ENCODE measurements at places on chromosomes 2 and 18.

DNA sequence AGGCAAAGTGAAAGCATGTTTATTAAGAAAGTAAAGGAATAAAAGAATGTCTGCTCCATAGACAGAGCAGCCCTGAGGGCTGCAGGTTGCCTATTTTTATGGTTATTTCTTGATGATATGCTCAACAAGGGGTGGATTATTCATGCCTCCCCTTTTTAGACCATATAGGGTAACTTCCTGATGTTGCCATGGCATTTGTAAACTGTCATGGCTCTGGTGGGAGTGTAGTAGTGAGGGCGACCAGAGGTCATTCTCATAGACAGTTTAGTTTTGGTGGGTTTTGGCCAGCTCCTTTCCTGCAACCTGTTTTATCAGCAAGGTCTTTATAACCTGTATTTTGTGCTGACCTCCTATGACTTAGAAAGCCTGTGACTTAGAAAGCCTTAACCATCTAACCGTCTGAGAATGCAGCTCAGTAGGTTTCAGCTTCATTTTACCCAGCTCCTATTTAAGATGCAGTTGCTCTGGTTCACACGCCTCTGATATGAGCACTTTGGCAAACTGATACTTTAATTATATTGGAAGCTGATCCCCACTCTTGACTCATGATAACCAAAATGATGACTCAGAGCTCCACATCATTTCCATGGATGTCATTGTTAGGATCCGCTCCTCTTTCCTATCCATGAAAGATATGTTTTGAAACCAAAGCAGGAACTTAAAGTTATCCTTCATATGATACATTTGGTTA is 14.5 kb upstream of the ERMN start:
- DNase-seq: no peak

GRCh38 chr2:173957517-173957916 is 7.7 kb downstream of the SP3 start:
- DNase-seq: no peak

GRCh38 chr2:88329815-88330603 is 122.5 kb downstream of the FOXI3 start:
- peak; percentile 94 for DNase-seq

GRCh38 chr2:44075541-44075940 is 79.8 kb upstream of the LRPPRC start:
- DNase-seq: peak; percentile 25

- peak; percentile 33 for DNase-seq
These were observed 175.7 kb upstream of the RND3 start for GRCh38 chr2:150663143-150663542.

GRCh38 chr2:186551323-186552050 is 38.4 kb upstream of the ITGAV start:
- DNase-seq: no peak

- no peak for DNase-seq
These were observed 78.1 kb upstream of the TTC39C start for GRCh38 chr18:23936381-23936958.

DNA sequence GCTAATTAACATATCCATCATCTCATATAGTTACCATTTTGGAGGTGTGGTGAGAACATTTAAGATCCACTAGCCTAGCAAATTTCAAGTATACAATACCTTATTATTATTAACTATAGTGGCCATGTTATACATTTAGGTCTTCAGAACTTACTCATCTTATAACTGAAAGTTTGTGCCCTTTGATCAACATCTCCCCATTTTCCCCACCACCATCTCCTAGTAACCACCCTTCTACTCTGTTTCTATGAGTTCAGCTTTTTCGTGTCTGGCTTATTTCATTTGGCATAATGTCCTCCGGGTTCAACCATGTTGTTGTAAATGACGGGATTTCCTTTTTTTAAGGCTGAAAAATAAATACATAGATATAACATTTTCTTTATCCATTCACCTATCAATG is 15.9 kb downstream of the NEURL3 start:
- DNase-seq: no peak

DNA sequence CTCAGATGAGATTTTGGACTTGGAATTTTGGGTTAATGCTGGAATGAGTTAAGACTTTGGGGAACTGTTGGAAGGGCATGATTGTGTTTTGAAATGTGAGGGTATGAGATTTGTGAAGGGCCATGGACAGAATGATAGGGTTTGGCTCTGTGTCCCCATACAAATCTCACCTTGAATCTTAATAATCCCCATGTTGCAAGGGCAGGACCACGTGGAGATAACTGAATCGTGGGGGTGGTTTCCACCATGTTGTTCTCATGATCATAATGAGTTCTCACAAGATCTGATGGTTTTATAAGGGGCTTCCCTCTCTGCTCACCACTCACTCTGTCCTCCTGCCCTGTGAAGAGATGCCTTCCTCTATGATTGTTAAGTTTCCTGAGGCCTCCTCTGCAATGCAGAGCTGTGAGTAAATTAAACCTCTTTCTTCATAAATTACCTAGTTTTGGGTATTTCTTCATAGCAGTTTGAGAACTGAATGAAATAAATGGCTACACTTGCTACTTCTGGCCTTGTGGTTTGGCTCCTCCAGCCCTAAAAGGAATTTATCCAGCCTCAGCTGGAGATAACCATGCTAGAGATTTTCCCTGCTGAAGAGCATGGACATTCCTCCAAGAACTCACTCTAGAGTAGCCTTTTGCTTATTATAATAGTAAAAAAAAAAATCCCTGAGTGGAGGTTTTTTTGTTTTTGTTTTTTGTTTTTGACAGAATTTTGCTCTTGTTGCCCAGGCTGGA is 144.3 kb upstream of the TFPI start:
- DNase-seq: no peak

DNA sequence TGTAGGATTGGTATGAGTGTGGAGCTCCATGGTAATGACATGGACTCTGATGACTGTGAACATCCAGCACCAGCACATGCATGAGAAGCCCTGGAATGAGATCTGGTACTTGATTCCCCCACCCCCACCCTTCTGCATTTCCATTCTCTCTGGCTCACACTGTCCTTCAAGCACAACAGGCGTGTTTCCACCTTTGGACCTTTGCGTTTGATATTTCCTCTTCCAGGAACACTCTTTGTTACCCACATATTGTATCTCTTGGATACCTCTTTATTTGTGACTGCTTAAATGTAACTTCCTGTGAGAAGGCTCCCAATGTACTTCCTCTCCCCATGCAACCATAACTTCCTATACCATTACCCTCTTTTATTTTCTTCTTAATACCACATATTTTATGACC is 263.8 kb downstream of the HNMT start:
- no peak for DNase-seq

DNA sequence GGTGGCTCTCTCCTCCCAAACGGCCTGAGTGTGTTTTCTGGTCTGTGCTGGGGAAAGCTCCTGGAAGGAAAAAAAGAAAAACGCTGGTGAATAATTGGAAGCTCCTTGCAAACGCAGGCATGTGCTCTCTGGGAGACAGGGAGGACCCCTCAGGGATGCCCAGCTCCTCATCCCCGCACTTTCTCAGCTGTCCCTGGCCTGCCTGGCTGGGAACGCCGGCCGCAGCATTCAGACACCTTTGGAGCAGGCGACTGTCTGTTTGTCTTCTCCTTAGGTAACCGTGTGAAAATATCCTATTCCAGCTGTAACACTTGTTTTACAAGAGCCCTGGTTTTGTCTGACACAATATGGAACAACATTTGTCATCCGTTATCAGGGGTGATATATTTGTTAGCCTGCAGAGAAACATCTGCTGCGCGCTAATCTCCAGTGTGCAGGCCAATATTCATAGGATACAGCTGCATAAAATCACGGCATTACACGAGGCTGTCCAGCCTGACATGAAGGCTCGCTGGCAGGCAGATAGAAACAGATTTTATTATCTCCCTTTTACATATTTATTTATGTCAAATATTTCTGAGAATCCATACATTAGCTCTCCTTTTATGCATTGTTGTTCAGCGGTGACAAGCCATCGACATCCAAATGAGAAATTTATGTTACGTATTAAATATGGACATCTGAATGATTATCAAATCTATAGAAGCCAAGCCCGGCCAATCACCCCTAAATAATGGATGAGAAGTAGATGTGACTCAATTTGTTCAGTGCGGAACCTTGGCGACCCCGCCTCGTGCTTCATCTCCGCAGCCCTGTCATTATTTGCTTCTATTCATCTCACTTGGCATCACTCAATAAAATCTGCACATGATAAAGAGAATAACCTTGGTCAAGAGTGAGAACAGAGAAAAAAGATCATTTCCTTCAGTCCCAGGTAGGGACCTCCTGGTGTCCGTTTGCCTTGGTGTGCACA is 675.1 kb upstream of the SALL3 start:
- no peak for DNase-seq

DNA sequence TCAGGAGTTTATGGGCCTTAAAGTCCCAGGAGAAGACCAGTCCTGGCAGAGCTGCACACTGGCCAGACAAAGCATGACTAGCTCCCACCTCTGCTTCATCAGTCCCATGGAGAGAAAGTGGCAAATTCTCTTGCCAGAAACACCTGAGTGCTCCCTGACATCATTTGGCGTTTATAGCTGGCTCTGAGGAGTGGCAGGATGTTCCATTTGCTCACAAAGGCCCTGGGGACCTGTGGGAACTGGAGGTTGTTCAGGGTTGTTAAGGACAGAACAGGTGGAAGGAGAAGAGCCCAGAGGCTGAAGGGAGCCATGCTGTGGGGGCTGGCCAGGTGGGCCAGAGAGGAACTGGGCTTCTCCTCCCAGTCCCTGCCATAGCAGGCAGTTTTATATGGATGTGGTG is 56.1 kb downstream of the RPL37A start:
- DNase-seq: peak; percentile 60

GRCh38 chr2:8122520-8122919 is 559.3 kb upstream of the ID2 start:
- DNase-seq: no peak

GRCh38 chr2:1505031-1505441 is 91.8 kb downstream of the TPO start:
- no peak for DNase-seq

DNA sequence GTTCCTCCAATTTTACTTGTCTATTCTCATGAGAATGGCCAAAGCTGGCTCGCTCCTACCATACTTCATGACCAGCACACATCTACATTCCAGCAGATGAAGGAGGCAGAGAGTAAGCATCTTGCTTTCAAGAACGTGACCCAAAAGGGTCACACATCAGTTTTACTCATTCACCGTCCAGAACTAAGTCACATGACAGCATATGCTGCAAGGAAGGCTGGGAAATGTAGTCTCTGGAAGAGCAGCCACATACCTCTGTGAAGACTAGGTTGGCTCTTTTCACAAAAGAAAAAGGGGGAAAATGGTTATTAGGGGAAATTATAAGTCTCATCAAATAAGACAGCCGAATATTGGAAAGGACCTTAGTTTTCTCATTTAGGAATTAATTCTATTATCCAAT is 835.3 kb downstream of the EPHA4 start:
- DNase-seq: peak; percentile 5

DNA sequence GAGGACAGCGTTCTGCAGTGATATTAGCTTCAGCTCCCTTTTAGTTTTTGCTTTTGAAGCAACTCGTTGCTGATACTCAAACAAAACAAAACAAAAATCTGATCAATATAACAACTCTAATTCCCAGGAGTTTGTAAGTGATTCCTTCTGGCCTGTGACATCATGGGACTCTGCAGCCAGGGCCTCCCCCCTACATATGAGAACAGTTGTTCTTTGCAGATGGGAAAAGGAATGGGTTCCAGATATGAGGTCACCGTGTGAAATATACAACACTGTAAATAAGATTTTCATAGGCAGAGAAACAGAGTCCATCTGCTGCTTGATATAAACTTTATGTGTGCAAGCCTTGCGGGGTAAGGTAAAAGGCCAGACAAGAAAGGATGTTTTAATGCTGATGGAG is 56.7 kb downstream of the DIS3L2 start:
- no peak for DNase-seq

GRCh38 chr18:56508370-56509036 is 129.9 kb downstream of the TXNL1 start:
- no peak for DNase-seq

GRCh38 chr18:39839782-39840181 is 2115.3 kb upstream of the PIK3C3 start:
- DNase-seq: no peak

DNA sequence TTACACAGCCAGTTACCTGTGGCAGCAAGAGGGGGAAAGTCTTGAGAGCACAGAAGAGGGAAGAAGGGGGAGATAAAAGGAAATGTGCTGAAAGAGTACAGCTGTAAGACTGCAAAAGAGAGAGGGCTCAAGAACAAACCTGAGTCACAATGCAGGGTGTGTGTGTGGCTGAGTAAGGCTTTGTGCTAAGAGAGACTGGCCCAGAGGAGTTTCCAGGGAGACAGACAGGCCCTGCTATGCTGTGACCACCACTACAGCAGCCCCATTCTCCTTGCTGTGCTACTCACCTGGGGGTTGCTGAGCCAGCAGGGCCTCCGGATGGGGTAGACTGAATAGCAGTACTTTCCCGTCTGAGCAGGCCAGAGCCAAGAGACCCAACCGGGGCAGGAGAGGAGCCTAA is 12.4 kb upstream of the MPV17 start:
- no peak for DNase-seq

- no peak for DNase-seq
These were observed 176.3 kb downstream of the ANAPC1 start for GRCh38 chr2:111707700-111708099.

DNA sequence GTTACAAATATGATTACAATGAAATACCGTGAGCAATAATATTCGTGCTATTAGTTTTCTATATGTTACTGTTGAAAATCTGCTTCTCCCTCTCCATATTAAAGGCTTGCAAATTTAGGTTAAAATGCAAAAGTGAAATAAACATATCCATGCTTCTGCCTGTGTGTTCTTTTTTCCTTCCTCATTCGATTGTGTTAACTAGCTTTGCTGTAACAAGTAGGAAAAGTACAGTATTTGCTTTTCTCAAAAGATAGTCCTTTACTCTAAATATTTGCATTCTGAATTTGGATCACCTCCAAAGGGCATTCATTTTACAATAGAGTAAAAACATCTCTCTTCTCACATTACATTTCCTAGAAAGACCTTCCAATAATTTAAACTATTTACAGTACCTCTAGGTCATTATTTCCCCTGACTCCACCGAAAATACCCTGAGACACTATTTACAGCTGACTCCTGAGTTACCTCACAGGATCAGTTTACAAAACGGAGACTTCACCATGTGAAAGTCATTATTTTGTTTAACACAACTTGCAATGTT is 835.0 kb upstream of the FANCL start:
- DNase-seq: no peak

- DNase-seq: no peak
These were observed 3.8 kb upstream of the ARID5A start for GRCh38 chr2:96532641-96533291.

Data from MCF 10A (cell line).